ENCODE measurements at places on chromosomes 1 and 21.
A peak's percentile ranks its signal among the peaks of the same experiment; 100 is the strongest.

DNA sequence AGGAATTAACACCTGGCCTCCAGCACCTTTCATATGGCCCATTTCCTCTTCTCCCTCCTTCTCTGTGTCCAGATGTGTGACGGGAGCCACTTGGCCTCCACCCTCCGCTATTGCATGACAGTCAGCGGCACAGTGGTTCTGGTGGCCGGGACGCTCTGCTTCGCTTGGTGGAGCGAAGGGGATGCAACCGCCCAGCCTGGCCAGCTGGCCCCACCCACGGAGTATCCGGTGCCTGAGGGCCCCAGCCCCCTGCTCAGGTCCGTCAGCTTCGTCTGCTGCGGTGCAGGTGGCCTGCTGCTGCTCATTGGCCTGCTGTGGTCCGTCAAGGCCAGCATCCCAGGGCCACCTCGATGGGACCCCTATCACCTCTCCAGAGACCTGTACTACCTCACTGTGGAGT, 5.6 kb downstream of the TMEM61 start:
- DNase-seq: peak; percentile 32

GRCh38 chr1:2438038-2438437, 25.7 kb upstream of the PEX10 start:
- no peak for DNase-seq

- no peak for DNase-seq
These were observed 61.8 kb upstream of the BCAR3 start for GRCh38 chr1:93743465-93743864.

GRCh38 chr1:201008666-201009360, 14.7 kb downstream of the KIF21B start:
- DNase-seq: no peak

GRCh38 chr1:94920061-94920460, 6.8 kb downstream of the CNN3 start:
- no peak for DNase-seq

GRCh38 chr1:192081359-192081758, 76.9 kb upstream of the RGS18 start:
- no peak for DNase-seq

GRCh38 chr1:27520651-27521050, 30.7 kb upstream of the WASF2 start:
- peak; percentile 72 for DNase-seq

DNA sequence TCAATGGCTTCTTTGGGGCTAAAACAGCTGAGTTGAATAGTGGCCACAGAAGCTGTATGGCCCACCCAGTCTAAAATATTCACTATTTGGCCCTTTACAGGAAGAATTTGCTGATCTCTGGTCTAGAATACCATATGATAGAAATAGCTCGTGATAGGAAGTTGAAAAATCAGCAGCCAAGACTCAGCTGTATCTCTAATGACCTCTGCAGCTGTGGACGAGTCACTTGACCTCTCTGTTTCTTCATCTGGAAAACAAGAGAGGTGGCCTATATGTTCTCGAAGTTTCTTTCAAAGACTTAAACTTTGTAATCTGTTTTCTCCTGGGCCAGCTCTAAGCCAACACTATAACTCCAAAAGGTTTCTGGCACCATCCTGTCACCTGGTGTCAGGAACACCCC, 129.2 kb downstream of the ZBTB18 start:
- no peak for DNase-seq

- no peak for DNase-seq
These were observed 160.9 kb downstream of the GABPA start for GRCh38 chr21:25895565-25896205.

GRCh38 chr1:25486602-25487001, 55.9 kb downstream of the MACO1 start:
- no peak for DNase-seq

GRCh38 chr1:179127163-179127895, 45.5 kb downstream of the TOR3A start:
- DNase-seq: no peak

- no peak for DNase-seq
These were observed 119.9 kb upstream of the F3 start for GRCh38 chr1:94661431-94661932.

DNA sequence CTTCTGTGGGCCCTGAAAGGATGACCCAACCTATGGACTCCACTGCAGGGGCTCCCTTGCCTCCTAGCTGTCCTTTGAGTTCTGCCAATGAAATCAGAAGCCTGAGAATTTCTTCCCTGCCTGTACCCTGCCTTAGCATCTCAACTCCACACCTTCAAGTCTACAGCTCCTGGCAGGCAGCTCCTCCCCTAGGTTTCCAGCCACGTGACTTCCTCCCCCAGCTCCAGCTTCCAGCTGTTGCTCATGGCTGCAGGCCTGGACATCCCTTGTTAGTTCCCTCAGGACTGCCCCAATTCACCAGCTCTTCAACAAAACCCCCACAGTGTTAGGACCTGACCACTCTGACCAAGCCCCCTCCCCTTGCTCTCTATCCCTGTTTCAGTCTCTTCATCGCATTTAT, 2.4 kb downstream of the RCAN1 start:
- DNase-seq: no peak

DNA sequence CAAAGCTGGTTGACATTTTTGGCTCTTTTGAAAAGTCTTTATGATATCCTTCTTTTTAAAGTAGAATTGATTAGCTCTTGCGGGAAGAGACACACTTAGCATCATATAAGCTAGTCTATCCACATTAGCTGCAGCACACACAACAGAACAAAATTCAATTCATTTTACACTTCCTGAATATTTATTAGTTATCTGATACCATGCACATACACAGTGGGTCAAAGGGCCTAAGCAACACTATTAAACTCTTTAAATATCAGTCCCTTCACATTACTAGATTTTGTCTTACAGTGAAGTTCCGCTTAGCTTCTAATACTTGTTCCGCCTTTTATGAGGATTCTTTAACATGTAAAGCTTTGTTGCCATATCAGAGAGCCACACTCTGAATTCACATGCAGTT, 169.5 kb downstream of the CRB1 start:
- DNase-seq: no peak

GRCh38 chr1:109894823-109895719, 15.6 kb upstream of the CSF1 start:
- DNase-seq: no peak

DNA sequence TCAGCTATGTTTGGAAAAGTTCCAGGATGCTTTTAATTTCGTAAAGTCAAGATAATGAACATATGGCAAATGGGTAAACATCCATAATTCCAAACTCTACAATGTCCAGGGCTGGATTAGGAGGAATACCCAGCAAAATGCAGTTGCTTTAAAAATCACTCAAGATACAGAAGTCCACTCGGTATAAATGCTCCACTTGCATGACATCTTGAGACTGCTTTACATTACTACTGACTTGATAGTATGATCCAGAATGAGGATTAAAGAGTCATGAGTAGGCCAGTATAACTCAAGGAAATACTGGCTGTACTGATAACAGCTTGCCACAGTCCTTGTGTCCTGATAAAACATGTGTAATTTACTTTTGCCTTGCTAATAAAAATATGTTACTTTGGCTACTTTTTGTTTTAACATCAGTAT, 58.3 kb upstream of the ANGPTL3 start:
- no peak for DNase-seq

DNA sequence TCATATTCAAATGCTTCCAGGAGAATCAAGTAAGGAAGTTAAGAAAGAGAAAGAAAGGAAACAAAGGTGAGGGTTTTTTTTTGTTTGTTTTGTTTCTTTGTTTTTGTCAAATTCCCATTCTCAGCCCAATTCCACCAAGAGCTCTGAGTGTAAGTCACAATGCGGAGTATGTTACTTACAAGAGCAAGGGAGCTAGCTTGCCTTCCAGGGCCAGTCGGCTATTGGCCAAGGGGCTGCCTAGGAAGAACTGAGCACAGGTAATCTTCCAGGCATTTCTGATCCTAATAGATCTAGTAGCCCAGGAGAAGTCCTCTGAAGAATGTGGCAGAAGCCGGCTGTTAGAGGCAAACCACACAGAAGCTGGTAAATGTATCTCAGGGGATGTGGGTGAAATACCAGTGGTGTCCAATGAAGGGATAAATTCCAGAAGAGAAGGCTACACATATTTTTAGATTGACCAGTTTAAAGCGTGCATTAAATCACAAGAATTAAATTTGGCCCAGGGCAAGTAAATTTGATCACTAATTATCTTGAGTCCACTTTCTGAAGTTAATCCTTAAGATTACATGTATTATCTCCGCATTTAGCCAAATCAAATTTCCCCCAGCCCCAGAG, 239.6 kb upstream of the ADAMTS5 start:
- DNase-seq: no peak

DNA sequence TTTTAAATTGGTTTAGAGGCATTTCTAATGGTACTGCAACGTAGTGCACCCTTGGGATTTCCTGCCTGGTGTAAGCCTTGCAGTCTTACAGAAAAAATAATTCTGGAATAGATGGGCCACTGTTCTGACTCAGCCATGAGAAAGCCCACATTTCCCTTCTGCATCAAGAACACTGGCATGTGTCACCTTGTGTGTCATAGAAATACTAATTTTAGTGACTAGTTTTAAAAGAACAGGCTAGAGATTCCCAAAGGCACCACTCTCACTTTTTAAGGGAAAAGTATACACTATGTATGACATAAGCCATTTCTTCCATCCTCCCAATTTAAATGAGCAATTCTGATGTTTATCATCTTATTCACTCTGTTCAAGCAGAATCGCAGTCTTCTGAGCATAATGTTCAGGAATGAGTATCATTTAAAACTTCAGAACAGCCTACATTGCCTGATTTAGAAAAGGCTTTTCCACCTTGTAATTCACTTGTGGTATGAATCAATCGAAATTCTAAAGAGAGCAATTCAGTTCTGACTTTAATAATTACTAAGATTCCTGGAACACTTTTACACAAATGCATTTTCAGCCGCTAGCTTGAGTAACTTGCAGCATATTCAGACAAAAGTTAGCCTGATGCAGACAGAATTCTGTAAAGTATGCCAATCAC, 18.8 kb downstream of the RGS13 start:
- DNase-seq: no peak

DNA sequence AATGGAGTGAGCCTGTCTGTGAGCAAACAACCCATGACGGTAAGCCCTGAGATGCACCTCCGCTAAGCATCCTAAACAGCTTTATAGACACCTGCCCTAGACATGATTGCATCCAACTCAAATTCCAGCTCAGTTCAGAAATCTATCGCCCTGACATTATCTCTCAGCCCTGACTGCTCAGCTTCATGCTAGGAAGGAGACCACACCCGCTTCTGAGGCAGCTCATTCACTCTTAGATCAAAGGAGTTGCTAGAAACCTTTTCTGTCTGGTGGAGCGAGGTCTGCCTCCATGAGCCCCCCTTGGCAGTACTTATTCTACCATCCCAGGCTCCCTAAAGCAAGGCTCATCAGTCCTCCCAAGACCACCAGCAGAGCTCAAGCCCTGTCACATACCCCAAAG, 17.0 kb downstream of the IL10RB start:
- no peak for DNase-seq

DNA sequence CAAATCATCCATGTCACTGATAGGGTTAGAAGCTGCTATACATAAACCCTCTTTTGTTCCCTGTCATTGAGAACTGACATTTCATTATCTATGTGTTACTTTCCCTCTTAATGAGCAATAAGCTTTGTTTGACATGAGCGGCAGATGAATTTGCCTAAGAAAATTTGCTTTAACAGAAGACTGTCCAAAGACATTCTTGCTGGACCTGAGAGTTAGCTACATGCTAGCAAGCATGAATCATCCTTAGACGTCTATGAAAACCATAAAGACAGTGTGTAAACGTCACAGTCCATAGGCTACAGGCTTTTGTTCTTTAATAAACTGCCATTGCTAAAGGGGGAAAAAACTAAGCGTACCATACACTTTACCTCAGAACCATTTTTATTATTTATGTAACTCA, 73.1 kb downstream of the TNFSF4 start:
- DNase-seq: no peak

DNA sequence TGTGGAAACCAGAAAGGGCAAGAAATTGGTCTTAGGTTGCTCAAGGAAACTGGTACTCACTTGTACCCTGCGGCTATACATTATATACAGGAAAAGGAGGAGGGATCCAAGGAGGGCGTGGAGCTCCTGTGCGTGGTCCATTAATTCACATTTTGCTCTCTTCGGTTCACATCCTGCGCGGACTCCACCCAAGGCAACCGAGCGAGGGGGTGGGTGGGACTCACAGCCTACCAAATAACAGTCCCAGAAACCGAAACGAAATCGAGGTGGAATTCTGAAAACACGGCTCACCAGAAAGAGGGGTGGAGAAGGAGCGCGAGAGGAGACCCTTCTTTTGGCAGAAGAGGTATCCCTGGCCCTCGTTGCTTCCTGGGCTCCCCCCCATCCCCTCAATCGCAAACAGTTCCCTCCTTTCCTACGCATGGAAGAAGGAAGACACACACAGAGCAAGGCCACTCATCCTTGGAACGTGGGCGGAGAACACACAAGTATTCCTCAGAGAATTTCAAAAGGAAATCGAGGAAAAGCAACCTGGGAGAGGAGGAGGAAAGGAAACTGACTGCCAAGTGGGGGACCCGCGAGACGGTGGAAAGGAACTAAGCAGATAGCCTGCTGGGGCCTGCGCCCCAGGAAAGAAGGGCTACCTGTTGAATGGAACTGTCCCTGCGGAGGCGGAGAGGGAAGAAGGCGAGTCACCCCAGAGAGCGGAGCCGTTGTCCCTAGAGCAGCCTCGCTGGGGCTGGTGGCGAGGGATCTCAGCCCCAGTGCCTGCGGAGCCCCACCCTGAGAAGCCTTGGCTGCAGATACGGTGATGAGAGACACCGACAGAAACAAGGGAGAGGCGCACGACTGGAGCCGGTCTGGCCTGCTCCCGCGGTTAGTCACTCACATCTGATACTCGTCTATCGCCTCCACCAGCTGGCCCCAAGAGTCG, 705 bp downstream of the AIDA start:
- DNase-seq: peak; percentile 73

GRCh38 chr1:33257207-33257771, 997 bp downstream of the ZNF362 start:
- DNase-seq: no peak

- DNase-seq: no peak
These were observed 3.9 kb downstream of the PEX10 start for GRCh38 chr1:2408456-2408855.

DNA sequence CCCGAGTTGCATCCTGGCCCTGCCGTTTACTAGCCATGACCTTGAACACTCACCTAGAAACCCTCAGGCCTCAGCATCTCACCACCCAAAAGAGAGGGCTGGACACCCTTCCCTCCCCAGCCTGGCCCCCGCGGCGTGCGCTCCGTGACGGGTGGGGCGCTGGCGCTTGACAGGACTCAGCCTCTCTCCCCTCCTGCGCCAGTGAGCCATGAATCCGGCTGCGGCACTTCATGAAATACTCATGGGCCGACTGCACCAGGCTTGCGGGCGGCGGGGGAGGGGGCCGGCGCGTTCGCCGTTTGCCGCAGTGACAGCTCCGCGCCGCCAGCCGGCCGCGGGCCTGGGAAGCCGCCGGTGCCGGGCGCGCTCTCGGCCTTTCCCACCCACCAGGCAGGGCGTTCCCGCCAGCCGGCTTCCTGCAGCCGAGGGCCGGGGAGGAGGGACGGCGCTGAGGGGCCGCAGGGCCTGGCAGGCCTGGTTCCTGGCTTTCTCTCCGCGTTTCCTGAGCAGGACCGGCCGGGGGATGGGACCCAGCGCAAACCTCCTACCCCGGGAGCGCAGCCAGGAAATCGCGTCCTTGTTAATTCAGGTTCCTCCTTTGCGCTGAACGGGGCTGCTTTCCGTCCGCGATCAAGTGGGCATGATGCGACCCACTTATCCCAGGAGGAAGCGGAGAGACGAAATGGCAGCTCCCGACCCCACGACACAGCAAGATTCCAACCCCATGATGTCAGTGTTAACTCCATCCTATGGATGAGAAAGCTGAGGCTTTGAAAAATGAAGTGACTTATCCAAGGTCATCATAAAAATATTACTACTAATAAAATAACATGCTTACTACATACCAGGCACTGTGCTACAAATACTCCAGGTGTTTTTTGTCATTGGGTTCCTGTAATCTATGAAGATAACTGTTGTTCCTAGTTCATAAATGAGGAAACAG, 9.1 kb upstream of the LUZP1 start:
- peak; percentile 84 for DNase-seq
